ENCODE measurements at places on chromosomes 6 and 20.
A peak's percentile ranks its signal among the peaks of the same experiment; 100 is the strongest.

DNA sequence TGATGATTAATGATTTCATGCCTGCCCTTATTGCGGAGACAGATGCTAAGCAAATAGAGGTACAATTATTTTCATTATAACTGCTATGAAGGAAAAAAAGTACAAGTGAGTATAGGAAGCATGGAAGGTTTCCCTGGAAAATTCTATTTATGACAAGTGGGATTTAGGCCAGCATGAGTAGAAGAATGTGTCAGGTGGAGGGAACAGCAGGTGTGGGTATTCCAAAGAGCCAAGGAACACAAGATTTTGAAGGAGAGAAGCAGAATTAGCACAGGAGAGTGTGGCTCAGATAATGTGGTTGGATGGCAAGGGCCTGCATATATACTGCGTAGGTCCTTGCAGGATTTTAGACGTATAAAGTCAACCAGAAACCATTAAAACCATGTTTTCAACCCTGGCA, 11.4 kb downstream of the PLCB1 start:
- DNase-seq = no peak

GRCh38 chr6:56145616-56146015, 101.8 kb downstream of the COL21A1 start:
- no peak for DNase-seq

GRCh38 chr6:73798592-73798991, 102.6 kb downstream of the CD109 start:
- peak; percentile 89 for DNase-seq

DNA sequence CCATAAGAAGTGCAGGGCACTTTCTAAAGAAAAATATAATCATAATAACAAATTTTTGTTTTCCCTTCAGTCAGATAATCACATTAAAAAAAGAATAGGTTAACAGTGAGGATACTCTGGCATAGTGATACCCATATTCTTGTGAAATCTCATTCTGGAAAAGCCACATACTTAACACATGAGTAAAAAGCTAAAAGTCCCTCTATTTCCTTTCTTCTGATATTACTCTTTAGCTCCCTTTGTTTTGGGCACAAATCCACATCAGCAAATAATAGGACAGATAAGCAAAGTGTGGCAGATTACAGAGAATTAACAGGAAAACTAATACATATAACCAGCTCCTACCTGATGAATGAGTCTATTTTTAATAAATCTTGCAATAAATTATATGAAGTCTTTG, 15.8 kb downstream of the SHPRH start:
- peak; percentile 9 for DNase-seq
